ENCODE measurements at places on chromosomes 2 and 18. TPM values are rescaled to one million over a fixed set of nuclear protein-coding genes. Genes with fewer than 3 reads are reported as not detected.

The KCNG2 gene
- not detected for total RNA-seq

The UBXN4 gene
- 112 TPM for total RNA-seq

DNA sequence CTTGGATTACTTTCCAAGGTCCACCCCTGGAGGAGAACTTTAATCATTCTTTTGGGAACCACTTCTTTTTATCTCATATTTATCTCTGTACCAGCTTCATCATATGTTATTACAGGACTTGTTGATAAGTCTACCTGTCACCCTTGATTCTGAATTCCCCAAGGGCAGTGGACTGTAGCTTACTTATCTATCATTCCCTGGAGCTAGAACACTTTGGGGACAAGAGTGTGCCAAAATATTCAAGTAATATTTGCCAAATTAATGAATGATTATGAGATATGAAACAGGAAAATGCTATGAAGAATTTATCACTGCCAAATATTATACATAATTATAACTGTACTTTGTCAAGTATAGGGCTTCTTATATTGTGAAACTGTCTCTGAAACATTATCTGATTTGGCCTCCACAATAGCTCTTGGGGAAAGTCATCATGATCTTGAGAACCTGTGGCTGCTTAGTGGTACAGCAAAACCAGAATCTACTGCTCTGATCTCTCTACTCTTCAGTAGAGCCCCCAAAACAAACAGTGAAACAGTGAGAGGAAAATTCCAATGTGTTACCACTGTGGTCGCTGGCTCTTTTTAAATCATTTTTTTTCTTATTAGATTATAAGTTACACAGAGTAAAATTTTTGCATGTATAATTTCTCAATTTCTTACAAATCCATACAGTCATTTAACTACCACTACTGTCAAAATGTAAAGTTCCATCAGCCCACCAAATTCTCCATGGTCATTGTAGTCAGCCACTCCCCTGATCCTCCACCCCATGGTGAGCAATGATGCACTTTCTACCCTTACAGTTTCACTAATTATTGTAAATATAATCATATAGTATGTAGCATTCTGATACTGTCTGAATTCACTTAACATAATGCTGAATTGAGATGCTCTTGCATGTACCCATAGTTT is 197.5 kb downstream of the PIEZO2 start:
- DNase-seq, result no peak
- H3K36me3 ChIP-seq, result no peaks in the 10 kb centered on the region
- H3K4me3 ChIP-seq, result no peak overlapping the region
- H3K4me1 ChIP-seq, result no peaks in the 10 kb centered on the region

DNA sequence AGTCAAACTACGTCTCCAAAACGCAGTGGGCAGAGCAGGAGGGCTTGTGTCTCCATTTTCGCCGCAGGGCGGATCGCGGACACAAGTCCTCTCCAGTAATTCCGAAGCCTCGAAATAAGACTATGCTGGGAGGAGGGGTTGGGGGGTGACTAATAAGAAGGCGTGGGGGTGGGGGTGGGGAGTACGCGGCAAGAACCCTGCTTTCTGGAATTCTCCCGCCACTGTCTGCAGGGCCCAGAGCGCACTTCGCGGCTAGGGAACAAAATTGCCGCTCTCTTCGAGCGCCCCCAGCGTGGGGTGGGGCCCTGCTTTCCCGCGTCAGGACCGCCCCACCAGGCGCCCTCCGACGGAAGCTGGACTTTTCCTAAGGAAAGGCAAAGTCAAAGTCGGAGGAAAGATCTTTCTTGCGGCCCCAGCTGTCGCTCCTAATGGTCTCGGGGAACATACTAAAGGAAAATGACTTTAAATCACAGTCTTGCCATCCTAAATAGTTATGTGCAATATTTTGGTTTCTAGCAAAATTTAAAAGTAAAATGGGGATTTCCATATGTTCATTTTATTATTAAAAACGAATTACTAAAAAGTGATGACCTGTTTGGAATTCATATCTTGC is 11.9 kb downstream of the NR4A2 start:
- H3K36me3 ChIP-seq, result peaks cover 5% of the 10 kb centered on the region
- no peak for DNase-seq
- H3K27me3 ChIP-seq, result peaks cover 77% of the 10 kb centered on the region
- peaks cover 26% of the 10 kb centered on the region for H3K4me1 ChIP-seq
- H3K4me3 ChIP-seq, result no peak overlapping the region

- DNase-seq, result no peak
- H3K27me3 ChIP-seq, result no peaks in the 10 kb centered on the region
- H3K27ac ChIP-seq, result no peak overlapping the region
- no peaks in the 10 kb centered on the region for H3K36me3 ChIP-seq
Measured at GRCh38 chr2:108154366-108155061, 85.3 kb upstream of the SULT1C3 start.

DNA sequence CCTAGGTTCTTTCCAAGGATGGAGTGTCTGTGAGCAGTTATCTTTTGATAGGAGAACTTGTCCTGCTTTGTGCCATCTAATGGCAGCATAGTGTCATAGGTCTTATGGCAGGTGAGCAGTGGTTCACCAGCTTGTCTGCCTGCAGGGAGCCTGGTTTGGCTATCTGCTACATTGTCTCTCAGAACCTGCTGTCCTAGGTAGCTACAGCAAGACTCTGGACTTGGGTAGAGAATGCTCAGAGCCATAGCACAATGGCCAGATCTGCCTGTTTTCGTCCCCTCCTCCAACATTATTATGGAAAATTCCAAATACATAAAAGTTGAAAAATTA is 28.3 kb downstream of the AGFG1 start:
- DNase-seq, result no peak
- H3K36me3 ChIP-seq, result peaks cover 12% of the 10 kb centered on the region
- no peak overlapping the region for H3K27ac ChIP-seq
- no peak overlapping the region for H3K4me3 ChIP-seq

Measured in activated CD8-positive, alpha-beta memory T cell treated with anti-CD3 and anti-CD28 coated beads, Interleukin-2, amount 10 ng/mL, durations not matched to agents 7 days and 5 days (primary cell).